CD4-positive, alpha-beta T cell treated with Interleukin-10 for 1 hour (primary cell): ENCODE measurements at places on chromosomes 1 and 21.

- DNase-seq, result peak; percentile 35
Measured at GRCh38 chr1:156134716-156135435, 18.5 kb upstream of the SEMA4A start.

- DNase-seq, result no peak
Measured at GRCh38 chr1:73898540-73898939, 299.4 kb downstream of the LRRIQ3 start.

- DNase-seq, result peak; percentile 78
Measured at GRCh38 chr1:111615870-111616715, 3.5 kb upstream of the RAP1A start.

DNA sequence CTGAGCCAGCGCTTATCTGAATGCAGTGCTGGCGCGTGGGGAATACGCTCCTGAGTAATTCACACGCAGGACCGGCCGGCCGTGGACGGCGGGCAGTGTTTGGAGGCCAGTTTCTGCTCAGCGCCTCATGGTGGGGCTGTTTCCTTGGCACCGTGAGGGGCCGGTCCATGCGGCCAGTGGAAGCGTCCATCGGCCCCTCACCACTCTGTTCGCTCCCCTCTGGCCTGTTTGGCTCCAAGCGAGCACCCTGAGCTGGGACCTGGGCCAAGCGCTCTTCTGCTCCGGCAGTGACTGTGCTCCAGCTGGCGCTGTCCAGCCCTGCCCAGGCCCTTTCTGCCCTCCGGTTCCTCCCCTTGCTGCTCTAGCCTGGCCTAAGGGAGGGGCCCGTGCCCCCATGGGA lies 16.3 kb upstream of the PLCH2 start:
- no peak for DNase-seq

DNA sequence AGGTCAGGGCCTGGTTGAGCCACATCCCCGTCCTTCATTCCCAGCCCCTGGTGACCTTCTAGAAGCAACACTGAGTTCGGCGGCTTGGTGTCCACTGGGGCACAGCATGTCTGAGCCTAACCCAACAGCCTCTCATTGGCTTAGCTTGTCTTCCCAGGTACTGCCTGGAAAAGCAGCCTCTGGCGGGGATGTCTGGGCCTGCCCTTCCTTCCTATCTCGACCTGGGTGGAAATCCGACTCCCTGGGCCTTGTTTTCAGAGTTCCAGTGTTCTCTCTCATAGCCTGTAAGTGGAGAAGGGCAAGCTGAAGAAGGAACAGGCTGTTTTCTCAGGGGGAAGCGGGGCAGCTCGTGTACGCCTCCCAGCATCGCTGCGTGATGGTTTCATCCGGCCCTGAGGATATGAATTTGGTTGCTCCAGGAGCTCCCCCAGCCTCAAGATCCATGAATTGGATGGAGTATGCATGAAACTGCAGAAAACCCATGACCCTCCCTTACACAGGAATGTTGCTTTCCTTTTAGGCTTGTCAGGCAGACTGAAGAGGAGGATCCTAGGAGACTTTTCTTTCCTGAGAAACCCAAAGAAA lies 116.5 kb upstream of the IRF2BP2 start:
- no peak for DNase-seq

GRCh38 chr1:170494369-170494768 lies 37.6 kb upstream of the GORAB start:
- no peak for DNase-seq

DNA sequence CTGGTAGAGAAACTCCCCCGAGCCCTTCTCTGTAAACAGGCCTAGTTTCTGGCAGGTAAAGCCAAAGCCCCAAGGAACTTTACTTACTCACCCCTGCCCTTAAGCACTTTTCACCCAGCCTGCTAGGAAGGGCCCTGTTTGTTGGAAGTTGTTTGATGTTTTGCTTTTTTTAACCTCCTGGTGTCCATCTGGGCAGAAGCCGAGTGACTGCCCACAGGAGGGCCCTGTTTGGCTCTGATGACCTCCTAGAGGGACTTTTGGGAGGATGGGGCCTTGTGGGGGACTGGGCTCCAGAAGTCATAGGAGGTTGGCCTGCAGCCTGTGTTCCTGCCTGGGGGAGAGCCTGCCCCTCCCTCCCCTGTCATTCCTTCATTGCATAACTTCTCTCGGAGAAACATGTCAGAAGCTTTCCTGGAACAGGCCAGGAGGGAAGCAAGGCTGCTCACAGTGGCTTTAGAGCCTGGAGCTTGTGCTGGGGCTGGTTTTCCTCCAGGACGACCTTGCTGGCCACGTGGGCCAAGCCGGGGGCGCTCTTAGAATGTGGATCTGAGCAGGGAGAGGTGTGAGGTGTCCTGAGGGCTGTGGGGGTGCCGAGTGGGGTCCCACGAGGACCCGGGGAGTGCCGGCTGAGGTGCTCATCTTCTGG lies 33.9 kb downstream of the COQ8A start:
- DNase-seq, result no peak
